Cortex of kidney (tissue), 1 donor: ENCODE measurements at places on chromosomes 7 and 10.

DNA sequence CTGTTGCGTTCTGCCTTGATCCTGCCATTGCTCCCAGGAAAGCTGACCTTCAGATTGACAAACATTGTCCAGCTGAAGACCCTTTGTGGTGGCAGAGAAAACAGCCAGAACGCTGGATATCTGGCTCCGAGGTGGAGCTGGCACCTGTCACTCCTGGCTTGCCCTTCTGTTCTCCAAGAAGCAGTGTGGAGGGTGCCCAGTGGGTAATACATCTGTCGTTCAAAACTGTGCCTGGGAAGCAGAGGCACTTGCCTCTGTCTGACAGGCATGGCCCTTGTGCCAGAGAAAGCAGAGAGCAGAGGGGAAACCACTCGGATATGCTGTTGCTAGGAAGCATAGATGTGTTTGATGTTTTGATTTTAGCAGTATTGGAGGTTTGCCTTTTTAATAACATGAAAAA lies 231.4 kb downstream of the BMPER start:
- no peak for DNase-seq

- no peak for DNase-seq
Measured at GRCh38 chr10:108608860-108609259, 1314.5 kb downstream of the XPNPEP1 start.

GRCh38 chr10:64071218-64071617 lies 550.0 kb downstream of the REEP3 start:
- no peak for DNase-seq

DNA sequence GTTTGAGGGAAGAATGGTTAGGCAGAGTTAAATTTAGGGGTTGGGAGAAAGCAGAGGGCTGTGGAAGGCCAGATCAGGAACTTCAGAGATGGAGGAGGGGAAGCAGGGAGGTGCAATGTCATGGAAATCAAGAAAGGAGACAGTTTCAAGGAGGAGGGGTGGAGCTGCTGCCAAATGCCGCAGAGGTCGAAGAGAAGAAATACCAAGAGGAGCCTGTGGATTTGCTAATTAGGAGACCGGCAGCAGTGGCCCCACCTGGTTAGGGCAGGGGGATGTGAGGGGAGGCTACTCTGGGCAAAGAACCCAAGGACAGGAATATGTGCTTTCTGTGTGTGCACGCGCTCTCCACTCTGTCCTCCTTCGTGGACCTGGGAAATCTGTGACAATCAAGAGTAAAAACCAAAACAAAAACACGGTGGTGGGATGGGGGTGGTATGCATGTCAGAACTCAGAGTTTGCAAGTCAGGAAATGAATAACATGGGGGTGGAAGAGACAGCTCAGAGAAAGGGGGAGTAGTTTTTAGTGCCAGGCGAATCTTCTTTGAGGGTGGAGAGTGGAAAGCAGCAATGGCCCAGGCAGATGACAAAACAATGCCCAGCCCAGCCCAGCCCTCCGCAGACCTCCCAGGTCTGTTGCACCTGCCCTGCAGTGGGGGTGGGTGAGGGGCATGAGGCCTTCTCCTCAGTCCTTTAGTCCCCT lies 102.9 kb upstream of the PAX2 start:
- DNase-seq = no peak

DNA sequence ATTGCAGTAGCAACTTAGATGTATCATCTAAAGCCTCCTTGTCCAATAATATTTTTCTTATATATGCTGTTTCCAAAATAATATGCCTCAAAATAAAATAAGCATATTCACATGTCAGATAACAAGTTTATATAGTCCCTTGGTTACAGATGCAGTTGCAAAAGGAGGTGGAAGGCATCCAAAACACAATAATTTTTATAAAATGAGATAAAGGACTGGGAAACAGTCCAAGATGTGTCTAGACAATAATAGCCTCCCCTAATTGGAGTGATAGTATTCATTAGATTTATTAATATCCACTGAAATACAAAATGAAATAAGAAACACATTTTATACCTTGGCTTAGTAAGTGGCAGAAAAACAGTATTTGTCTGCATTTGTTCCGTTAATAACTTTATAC lies 30.3 kb downstream of the BCAP29 start:
- no peak for DNase-seq

- no peak for DNase-seq
Measured at GRCh38 chr10:72218726-72219125, 2.6 kb upstream of the ASCC1 start.

- DNase-seq = no peak
Measured at GRCh38 chr10:93652857-93653256, 40.5 kb downstream of the PDE6C start.

GRCh38 chr10:23205972-23206642 lies 14.0 kb downstream of the PTF1A start:
- DNase-seq = no peak

GRCh38 chr10:32793033-32793432 lies 165.0 kb downstream of the ITGB1 start:
- DNase-seq = no peak

- no peak for DNase-seq
Measured at GRCh38 chr10:71585564-71586290, 133.9 kb downstream of the C10orf105 start.

GRCh38 chr7:37348982-37349381 lies 99.7 kb downstream of the ELMO1 start:
- DNase-seq = no peak

DNA sequence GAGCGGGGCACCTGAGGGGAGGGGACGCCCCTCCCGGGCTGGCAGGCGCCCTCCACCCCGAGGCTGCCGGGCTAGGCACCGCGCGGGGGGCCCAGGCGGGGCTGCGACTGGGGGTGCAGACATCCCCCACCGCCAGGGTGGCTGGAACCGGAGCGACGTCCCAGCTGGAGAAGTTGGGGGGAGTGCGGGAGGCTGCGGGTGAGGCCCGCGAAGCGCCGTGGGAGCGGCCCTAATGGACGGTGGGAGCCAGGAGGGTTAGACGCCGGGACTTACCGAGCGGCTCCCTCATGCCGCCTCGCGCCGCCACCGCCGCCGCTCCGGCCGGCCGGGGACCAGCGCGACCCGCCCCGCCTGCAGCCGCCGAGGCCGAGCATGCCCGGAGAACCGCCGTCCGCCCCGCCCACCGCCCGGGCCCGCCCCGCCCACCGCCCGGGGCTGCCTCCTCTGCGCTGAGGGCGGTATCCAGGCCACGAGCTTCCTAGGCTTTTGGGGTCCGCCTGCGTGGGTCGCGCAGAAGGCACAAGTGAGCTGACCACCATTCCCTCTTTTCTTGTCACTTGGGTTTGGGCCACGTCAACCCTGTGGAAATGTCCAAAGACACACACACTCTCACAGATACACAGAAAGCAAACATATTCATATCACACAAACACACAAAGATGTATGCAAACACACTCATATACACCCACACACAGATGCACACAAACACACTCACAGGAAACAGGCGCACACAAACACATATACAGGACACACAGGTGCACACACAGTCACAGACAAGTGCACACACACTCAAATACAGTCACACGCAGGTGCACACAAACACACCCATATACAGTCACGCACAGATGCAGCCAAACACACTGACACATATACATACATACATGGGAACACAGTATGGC lies at the start of gene JCAD:
Gene JCAD (minus strand): TSS at position 378 of the 899 bp plus-strand sequence. CDS start 11,774 bp downstream, outside the sequence.
- peak; percentile 24 for DNase-seq

DNA sequence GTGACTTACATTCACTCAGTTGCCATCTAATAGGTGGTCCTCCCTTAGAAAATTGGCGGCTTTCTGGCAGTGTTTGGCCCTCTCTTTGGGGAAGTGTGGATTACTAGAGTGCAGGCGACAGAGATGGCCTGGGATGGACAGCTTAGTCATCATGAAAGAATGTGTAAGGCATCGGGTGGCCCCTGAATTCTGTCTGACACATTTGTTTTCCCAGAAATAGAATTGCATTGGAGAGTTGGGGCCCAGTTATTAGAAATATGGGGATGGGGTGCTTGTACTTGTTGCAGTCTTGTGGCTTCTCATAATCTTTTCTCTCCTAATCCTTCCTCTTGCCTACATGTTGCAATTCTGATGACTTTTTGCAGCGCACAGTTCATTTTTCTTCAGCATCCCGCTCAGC lies 13.8 kb downstream of the TCF7L2 start:
- DNase-seq = no peak

DNA sequence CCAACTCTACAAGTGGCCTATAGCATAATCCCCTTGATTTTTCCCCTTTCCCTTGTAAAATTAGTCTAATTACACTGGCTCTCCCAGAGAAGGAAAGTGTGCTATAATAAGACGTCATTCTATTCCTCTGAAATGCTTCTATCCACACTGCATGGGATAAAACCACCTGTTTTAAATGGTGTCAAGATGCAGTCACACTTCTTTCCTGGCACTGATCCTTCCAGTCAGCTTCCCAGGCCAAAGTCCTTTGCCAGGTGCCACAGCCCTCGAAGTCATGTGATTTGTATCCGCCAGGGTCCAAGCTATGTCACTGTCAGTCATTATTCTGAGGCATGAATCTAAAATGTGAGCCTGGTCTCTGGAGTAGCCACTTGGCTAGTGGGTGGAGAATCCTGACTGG lies 169.0 kb upstream of the KIAA1217 start:
- no peak for DNase-seq

DNA sequence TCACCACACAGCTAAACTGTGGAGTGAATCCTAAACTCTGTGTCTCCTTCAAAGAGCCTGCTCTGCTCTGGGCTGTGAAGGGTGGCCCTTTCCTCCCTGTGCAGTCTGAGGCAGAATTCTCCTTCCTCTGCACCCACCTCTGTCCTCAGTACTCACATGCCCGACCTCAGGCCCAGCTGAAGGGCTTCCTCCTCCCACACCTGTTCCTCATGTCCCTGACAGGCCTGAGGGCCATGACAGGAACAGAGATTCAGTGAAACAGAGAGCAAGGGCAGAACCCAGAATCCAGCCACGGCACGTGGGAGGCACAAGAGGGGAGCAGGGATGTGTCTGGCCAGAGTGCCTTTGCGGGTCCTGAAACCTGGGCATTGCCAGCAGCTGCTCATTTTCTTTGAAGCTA lies 13.9 kb downstream of the CREB3L2 start:
- no peak for DNase-seq

DNA sequence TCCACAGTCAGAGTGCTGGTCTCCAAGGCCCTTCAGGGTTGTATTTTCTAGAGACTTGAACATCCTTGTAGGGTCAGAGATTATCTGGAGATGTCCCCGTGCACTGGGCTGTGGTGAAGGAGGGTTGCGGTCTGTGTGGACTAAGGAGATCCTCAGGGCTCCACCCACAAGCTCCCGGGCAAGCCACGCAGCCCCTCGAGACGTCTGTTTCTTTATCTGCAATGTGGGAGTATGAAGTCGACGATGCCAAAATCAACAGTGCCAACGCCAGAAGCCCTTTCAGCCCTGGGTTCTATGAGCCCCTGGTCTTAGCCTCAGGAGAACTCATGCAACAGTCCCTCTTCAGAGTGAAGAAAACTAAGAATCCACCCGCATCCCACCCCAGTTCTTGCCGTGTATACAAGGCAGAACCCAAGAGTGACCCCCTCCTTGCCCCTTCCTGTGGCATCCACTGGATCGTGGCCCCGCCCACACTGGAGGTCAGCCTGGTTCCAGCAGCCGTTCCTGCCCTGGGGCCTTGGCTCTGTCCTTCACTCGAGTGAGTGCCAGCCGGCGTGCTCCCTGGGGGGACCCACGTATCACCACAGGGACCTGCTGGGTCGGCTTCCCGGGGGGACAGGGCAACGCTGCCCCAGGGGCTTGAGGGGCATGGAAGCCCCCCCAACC lies 6.0 kb upstream of the SHH start:
- DNase-seq = no peak

DNA sequence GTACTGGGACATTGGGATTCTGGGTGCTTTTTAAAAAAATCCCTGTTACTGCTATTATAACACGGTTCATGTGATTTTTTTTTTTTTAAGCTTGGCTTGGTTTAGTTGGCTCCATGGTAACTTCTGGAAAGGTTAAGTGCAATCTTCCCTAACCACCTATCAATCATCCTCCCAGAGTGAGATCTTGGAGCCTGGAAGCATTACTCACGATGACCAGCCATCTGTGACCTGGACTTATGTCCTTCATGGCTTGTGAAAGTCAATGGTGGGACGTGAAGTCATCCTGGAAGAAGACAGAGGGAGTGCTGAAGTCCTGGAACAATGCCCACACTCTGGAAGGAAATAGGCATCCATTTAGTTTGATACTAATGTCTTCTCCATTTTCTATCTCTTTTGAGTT lies 135.5 kb upstream of the FRMD4A start:
- DNase-seq = no peak

GRCh38 chr10:35343739-35344138 lies 7.4 kb downstream of the CCNY start:
- DNase-seq = no peak

GRCh38 chr10:93797825-93798224 lies 40.1 kb downstream of the LGI1 start:
- no peak for DNase-seq

DNA sequence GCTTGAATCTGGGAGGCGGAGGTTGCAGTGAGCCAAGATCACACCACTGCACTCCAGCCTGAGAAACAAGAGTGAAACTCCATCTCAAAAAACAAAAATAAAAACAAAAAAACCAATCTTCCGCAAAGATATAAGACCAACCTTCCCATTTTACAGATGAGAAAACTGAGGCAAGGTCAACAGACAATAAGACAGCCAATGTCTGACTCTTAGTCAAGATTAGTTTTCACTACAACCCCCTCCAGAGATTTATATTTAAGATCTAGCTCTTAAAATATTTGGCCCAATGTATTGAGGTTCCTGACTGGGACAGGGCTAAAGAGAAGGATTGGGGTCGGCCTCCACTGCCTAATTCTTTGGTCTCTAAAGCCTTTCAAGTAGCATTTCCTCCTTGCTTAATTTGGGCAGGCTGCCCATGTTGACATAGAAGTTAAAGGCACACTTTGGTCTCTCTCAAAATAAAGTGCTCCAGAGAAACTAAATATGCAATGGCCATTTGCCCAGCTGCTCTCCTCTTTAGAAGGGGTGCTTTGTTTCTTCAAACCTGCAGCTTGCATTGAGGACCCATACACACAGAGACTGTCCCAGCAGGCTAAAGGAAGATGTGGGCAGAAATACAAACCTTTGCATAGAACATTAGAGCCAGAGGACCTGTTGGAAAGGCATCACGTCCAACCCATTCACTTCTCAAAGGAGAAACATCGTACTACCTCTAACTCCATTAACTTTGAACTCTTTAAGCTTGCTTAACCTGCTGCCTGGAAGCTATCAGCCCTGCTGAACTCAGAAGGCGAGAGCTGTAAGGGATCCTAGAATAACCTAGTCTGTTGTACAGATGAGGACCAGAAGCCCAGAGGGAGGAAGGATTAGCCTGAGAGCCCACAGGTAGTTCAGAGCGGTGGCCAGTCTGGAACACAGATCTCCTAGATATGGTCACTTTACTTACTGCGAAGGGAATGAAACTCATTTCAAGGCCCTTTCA lies 3.9 kb downstream of the TECTB start:
- DNase-seq = no peak

GRCh38 chr7:21318916-21319270 lies 109.0 kb upstream of the SP4 start:
- no peak for DNase-seq

- DNase-seq = no peak
Measured at GRCh38 chr7:128405471-128406313, 4.1 kb downstream of the IMPDH1 start.

- no peak for DNase-seq
Measured at GRCh38 chr7:391411-391951, 101.5 kb downstream of the FOXL3 start.
